Esophagus squamous epithelium (tissue), 5 donors: ENCODE measurements at places on chromosomes 7 and 10.

DNA sequence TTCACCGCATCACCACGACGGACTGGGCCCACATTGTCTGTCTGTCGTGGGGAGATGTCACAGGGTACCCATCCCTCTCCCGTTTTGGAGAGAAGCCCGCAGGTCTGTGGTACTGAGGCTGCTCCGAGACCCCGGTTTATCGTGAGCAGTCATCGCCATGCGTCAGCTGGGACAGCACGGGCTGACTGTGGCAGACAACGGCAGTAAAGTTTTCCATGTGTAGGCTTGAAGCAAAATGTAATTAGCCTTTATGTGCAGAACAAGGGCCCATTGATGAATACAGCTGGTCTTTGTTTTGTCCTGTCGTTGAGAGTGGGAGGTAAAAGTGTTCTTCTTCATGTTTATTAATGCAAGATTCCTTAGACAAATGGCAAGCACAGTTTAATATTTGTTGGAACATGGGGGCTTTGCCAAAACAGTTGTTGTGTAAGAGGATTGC, 167.4 kb upstream of the SH2B2 start:
- no peak for DNase-seq

DNA sequence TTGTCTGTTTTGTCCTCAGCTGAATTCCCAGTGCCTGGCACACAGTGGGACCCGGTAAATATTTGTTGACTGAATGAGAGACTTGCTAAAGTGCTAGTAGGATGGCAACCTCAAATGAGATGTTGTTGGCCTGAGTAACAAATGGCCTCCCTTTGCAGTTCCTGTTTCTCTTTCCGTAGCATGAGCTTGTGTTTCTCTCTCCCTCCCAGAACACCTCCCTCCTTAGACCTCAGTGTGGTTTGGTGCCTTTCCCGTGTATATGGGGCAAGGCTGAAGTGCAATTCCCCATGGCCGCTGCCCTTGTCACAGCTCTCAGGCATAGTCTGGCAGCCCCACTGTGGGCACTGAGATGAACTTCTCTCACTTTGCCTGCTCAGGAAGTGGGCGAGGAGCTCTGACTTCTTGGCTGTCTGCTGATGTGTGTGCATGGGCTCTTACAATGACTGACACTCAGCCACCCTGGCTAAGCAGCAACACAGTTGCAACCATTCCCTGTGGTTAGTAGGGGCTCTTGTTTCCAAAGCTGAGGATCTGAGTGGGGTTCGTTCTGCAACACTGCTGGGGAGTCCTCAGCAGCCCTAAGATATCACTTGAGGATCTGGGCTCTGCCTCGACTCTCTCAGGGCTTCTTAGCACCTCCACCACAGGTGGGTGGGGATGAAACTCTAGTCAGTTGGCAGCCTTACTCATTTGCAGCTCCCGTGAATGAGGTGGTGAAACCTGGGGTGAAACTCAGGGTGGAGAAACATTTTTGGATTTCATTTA, 136.1 kb downstream of the ICA1 start:
- DNase-seq = peak; percentile 5

DNA sequence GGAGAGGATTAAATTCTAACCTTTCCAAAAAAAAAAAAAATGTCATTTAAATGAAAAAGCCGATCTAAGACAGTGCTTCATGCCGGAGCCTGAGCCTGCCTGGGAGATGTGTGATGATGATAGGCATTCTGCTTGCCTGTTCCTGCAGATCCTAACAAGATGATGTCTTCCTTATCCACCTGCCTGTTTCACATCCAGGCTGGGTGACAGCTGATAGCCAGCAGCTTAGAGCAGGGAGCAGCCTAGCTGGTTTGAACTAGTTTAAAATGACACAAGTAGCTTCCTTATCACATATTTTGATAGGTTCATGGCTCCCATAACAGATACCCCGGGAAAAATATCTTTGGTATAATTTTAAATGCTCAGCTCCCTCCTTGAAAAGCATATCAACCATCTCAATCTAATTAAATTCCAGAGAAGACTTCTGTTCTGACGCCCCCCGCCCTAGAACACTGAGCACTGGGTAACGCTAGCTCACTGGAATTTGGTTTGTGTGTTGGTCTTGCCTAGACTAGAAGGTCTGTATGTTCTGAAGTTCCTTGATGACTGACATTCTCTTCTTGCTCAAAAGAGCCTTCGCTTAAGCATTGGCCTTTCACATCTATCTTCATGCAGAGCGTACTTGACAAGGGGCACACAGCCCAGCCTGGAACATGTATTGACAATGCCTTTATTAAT, 96.9 kb upstream of the FGFR2 start:
- DNase-seq = no peak

GRCh38 chr10:96511044-96511945, 2.4 kb downstream of the TLL2 start:
- no peak for DNase-seq

DNA sequence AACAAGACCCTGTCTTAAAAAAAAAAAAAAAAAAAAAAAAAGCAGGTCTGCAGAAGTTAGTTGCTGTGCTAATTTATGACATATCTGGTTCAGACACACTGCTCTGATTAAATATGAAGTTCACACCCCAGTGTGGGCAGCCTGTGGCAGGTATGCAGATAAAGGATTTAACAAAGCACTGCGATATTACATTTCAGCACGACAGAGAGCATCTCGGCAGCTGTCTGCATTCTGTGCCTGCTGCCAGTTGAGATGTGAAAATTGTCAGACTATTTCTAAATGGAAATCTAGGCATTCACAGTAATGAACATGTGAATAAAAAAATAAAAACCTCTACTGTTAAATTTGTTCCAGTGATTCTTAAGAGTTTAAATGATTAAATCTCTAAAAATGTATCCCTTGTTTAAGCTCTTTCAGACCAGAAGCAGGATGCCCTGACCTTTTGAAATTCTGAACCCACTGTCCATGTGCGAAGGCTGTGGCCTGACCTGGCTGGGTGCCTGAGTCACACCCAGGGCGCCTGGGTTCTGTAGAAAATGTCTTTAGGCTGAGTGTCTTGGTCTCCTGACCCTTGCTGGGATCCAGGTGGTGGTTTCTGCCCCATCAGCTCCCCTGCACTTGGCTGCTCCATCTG, 272.9 kb downstream of the WDR37 start:
- no peak for DNase-seq

DNA sequence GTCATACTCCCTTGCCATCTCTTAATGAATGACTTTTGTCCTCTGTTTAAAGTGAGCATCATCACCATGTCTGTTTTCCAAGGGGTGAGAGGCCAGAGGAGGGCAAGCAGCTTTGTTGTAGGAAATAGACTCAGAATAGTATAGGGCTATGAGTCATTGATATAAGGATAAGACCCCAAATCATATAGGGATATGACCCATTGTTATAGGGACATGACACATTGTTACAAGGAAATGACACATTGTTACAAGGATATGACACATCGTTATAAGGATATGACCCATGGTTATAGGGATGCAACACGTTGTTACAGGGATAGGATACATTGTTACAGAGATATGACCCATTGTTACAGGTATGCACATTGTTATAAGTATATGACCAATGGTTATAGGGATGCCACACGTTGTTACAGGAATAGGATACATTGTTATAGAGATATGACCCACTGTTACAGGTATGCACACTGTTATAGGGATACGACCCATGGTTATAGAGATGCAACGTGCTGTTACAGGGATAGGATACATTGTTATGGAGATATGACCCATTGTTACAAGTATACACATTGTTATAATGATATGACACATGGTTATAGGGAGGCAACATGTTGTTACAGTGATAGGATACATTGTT, 311.1 kb upstream of the ADARB2 start:
- no peak for DNase-seq

- DNase-seq = no peak
Measured at GRCh38 chr7:155401231-155401630, 56.7 kb upstream of the EN2 start.
